ENCODE measurements at places on chromosomes 1 and 21.

DNA sequence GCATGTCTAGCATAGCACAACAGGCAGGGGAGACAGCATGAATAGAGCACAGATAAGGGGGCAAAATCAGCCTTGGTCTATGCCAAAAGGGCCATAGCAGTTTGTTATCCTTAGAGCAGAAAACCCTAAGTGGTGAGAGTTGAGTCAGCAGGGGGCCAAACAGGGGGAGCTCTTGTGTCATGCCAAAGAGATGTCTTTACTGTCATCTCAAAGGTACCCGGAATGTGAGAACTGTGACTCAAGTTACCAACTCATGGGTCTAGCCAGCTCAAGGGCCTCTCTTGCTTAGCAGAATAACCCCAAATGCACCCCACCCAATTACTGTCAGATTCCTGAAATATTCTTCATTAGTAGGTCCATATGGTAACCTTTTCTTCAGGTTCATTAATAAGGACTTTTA lies 45.9 kb upstream of the NRDC start:
- DNase-seq = no peak

- no peak for DNase-seq
Measured at GRCh38 chr1:43152866-43153265, 19.2 kb downstream of the EBNA1BP2 start.

DNA sequence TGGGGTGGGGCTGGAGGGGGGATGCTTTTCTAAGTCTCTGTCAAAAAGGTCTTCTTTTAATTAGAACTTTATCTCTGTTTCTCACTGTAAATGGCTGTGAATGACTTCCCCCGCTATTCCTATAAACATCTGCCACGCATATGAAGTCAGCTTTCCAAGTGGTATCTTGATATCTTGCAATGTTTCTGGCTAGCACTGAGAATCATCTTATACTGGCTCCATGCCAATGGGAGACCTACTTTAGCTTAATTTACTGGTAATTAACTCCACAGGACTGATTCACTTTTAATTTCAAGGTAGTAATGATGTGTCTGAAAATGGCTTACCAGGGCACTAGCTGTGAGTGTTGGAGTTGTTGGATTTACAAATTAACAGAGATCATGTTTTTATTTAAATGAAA lies 4.3 kb downstream of the GPR88 start:
- no peak for DNase-seq

- no peak for DNase-seq
Measured at GRCh38 chr1:30777060-30777903, 19.7 kb upstream of the LAPTM5 start.

DNA sequence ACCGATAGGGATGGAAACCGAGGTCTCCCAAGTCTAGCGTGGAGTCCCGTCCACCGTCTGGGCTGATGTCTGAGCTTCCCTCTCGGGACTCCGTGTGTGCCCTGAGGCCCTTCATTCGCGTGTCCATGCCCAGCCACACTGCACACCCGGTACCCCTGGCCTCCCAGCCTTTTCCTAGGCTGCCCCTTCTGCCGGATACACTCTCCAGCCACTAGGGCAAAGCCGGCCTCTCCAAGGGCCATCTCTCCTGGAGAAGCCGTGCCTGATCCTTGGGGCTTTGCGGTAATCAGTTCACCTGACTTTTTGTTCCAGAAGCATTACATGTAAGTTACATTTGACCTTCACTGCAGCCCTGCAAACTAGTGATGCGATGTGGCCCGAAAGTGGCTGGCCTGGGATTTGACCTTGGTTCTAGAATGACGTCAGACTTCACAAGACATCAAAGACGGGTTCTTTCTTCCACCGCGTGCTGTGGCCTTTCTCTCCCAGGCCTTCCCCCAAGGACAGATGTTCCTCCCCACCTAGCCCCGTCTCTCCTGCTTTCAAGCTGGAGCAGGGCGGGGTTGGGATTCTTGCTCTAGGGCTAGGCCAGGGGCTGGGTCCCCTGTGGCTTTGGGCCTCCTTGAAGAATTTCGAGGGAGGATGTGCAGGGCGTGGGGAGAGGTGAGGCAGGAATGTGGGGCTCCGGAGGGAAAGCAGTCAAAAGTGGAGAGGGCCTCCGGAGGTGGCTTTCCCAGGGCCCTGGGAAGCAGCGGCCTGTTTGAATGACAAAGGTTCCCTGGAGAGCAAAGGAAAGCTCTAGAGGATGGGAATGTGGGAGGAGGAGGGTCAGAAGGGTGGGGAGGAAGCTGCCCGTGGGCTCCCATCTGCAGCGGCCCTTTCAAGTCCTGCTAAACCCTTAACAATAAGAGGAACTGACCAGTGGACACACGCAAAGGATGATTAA lies 49.7 kb upstream of the SLC2A1 start:
- DNase-seq = no peak

GRCh38 chr1:234509457-234510328 lies 30.7 kb upstream of the TARBP1 start:
- DNase-seq = no peak
